Left lobe of liver (tissue), 2 donors: ENCODE measurements at places on chromosomes 6 and 20. TPM values are rescaled to one million over a fixed set of nuclear protein-coding genes. Genes with fewer than 3 reads are reported as not detected.

The MYBL2 gene
- 0.63 TPM for total RNA-seq

The ANGPT4 gene
- 0.05 TPM for total RNA-seq

The ENPP4 gene
- 3.8 TPM for total RNA-seq

The ANKRD6 gene
- 7.1 TPM for total RNA-seq

GRCh38 chr6:50091641-50092040, 41.9 kb upstream of the DEFB112 start:
- no peak for DNase-seq

GRCh38 chr6:137272403-137272802, 53.2 kb upstream of the IFNGR1 start:
- no peak for DNase-seq

- DNase-seq: no peak
Observed at GRCh38 chr6:57102976-57103375, 13.0 kb downstream of the ZNF451 start.

DNA sequence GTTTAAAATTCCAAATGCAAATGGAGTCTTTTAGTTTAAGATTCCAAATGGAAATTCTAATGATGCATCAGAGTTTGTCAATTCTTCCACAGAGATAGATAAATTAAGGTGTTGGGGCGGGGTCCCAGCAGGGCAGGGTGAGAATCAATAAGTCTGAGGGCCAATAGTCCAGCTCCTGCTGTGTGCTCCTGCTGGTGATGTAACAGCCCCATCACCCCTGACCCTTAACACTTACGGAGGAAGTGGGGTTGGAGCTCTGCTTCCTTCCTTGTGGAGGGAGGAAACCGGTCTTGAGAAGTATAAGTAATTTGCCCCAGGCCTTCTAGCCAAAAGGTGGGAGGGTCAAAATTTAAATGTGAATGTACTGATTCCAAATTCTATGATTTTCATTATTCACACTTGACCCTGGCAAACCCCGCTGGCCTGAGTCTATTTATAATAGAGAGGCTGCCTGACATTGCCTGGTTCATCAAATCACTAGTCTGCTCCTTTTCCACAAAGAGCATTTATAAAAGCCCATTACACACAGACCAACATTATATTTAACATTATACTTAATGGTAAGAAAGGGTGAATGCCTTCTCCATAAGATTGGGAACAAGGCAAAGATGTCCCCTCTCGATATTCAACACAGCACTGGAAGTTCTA, 17.2 kb downstream of the ZBTB2 start:
- DNase-seq: peak; percentile 53

DNA sequence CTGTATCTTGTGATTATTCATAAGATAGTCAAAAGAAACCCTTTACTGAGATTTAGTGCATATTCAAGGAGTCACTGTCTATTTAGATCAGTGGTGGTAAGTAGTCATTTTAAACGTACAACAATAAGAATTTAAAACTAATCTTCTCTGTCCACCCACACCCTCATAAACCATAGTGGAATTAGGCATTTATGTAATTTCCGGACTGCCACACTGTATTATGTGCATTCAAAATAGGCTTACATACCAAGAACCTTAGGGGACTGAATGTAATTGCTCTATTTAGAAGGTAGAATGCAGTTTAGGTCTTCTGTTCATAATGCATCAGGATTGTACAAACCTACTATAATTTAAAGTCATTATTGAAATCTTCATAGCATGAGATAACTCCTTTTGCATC, 685.4 kb downstream of the TENT5A start:
- DNase-seq: no peak

- DNase-seq: no peak
Observed at GRCh38 chr20:58277578-58278472, 31.7 kb upstream of the RAB22A start.

DNA sequence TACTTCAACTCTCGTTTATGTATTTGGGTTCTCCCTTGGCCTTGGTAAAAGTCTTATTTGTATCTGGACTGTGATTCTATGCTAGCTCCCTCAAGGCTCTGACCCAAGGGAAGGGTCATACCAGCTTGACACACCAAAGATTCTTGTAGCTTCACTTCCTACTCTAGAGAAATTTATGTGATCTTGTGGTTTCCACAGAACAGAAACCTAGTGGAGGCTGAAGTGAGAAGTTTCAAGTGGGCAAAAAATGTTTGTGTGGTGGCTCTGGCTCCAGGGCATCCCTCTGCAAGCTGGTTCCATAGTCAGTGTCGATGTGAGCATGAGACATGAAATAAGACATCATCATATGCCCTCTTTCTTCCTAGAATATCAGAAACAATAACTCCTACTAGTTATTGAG, 48.1 kb upstream of the TNFRSF21 start:
- no peak for DNase-seq

- DNase-seq: no peak
Observed at GRCh38 chr6:54846857-54847674, 495 bp downstream of the FAM83B start.

DNA sequence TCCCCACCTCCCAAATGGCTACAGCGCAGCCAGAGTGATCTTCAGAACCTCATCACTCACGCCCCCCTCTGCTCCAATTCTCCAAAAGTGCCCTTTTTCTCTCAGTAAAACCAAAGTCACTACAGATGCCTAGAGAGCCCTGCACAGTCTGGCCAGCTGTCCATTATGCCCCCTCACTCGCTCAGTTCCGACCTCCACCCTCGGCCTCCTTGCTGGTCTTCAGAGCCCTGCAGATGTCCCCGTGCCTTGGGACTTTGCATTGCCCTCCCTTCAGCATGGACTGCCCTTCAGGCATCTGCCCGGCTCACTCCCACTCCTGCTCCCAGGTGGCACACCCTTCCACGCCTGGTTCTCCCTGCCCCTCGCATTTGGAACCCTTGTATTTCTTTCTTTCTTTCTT, 1.1 kb upstream of the RAET1E start:
- no peak for DNase-seq

GRCh38 chr20:653590-654416, 803 bp upstream of the SRXN1 start:
- no peak for DNase-seq

DNA sequence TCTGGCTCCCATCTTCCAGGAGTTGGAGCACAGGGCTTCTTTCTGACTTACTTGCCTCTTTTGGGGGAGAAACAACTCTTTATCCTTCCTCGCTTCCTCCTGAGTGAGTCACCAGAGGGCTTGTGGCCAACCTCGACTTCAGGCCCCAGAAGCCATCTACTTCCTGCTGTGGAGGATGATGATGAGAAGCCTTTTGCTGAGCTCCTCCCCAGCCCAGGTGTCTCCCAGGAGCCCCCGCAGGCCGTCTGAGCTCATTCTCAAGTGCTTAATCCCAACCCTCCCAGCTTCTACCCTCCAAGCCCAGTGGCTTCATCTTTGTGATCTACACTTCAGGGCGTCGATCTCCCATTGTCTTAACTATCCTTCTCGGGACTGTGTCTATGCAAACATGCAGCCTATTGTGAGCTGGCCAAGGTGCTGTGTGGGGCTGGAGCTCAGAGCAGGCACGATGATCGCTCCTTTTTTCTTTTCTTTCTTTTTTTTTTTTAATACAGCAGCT, 27.9 kb downstream of the SDCBP2 start:
- DNase-seq: no peak

DNA sequence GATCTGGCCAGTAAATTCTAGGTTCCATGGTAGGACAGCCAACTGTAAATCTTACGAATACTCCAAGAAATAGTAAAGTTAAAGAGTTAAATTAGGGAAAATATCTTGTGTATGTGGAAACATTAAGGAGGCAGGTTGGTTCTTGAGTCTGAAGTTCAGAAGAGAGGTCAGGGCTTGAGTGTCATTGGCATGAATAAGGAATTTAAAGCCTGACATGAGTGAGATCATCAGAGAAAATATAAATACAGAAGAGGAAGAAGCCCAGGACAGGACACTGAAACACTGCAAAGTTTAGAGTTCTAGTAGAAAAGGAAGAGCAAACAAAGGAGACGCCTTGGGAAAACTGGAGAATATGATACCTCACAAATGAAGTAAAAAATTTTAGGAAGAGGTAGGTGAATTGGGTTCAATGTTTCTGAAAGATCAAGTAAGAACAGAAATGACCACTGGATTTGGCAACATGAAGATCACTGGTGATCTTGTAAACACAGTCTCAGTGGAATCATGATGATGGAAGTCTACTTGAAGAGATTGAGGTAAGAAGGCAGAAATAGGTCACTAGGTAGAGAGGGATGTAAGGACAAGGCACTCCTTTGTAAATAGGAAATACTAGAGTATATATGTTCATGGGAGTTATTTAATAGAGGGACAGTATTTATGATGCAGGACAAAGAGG, 41.6 kb upstream of the SYNCRIP start:
- no peak for DNase-seq

GRCh38 chr6:55819811-55820210, 55.6 kb downstream of the BMP5 start:
- no peak for DNase-seq

- DNase-seq: no peak
Observed at GRCh38 chr20:13101706-13102105, 92.9 kb downstream of the SPTLC3 start.

DNA sequence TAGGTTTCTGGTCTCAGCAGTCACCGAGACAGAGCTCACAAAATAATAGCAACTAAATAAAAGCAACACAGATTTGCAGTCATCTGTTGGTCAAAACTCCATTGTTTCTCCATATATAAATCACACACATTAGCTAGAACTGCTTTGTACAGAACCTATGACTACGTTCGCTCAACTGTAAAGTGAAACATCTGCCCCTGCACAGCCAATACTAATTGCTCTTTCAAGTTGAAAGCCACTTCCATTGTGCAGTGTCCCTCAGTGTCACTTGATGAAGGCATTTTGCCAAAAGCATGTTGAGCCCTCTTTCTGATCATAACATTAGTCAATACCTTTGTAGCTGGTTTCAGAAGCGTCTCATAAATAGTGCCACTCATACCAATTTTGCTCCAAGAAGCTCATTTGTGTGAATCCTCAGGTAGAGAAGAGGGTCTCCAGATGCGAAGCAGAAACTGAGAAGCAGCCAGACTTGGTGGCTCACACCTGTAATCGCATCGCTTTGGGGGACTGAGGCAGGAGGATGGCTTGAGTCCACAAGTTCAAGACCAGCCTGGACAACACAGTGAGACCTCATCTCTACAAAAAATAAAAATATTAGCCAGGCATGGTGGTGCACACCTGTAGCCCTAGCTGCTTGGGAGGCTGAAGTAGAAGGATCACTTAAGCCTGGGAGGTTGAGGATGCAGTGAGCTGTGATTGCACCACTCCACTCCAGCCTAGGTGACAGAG, 68.9 kb downstream of the PERP start:
- DNase-seq: no peak

GRCh38 chr6:12957321-12958051, 240.9 kb downstream of the PHACTR1 start:
- peak; percentile 49 for DNase-seq
